Myocyte (in vitro differentiated cells): ENCODE measurements at places on chromosomes 3 and 15.
A peak's percentile ranks its signal among the peaks of the same experiment; 100 is the strongest.

GRCh38 chr3:120498556-120499346 lies 48.0 kb upstream of the FSTL1 start:
- DNase-seq, result peak; percentile 64

DNA sequence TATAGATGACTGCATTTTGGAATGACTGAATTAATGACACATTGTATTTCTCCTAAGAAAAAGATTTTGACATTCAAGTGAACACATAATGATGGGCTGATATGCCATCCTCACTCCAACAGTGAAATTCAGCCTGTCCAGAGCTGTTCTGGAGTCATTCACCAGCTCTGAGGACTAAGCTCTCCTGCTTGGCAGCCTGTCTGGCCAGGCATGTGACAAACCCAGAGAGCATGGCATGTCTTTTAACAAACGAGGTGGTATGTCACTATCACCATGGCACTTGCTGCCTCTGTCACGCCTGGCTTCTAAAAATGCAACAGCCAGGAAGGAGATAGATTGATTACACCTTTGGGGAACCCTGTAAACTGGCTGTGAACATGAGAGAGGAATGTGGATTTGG lies 1.4 kb downstream of the ACTC1 start:
- DNase-seq, result peak; percentile 61

- peak; percentile 50 for DNase-seq
These were observed 31.7 kb downstream of the PLSCR4 start for GRCh38 chr3:146218880-146219866.

- DNase-seq, result peak; percentile 62
These were observed 73.0 kb downstream of the OXNAD1 start for GRCh38 chr3:16337856-16338540.

DNA sequence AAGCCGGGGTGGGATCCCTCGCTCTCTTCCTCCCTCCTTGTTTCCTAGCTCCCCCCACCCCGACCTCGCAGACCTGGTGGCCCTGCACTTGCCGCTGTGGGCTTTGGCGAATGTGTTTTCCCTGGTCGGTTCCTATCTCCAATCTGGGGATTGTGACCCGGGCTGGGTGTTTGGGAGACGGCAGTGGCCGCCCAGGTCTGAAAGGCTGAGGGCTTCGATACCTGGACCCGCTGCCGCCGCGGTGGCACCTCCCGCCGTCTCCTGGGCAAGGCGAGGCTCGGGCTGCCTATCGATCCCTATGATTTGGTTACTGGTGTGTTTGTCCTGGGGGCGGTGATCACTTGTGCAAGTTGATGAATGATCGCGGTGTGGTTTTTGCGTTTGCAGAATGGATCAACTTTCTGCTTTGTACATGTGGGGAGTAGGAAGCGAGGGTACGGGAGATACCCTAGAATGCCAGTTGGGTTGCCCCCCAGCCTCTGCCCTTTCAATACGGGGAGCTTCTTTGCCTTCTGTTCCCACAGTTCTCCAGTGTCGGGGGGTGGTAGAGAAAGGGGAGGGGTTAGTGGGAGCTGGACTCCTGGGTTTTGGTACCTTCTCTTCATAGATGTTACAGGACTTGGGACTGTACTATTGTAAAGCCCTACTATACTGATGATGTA lies 3.0 kb downstream of the BBX start:
- DNase-seq, result peak; percentile 2

GRCh38 chr3:182732232-182733015 lies 60.9 kb upstream of the ATP11B start:
- DNase-seq, result no peak

DNA sequence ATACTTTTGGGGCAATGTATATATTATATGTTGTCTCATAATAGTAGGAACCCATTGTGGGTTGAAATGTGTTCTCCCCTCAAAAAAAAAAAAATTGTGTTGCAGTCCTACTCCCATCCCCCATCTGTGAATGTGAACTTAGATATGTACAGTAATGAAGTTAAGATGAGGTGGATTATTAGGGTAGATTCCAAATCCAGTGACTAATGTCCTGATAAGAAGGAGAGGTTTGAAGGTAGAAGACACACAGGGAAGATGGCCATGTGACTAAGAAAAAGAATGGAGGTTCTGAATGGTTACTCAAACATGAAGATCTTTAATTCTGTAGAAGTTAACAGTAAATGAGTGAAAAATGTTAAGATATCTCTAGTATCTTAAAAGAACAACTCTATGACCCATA lies 3.0 kb upstream of the ATOSA start:
- no peak for DNase-seq

DNA sequence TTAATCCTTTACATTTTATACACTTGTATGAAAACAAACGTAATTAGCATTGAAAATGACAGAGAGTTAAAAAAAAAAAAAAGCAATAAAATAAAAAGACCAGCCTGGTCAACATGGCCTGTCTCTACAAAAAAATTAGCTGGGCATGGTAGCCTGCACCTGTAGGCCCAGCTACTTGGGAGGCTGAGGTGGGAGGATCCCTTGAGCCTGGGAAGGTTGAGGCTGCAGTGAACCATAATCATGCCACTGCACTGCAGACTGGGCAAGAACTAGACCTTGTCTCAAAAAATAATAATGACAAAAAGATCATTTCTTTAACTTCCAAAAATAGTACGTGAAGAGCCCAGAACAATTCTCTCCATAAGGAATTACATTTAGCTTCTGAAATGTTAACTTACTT lies 1.9 kb downstream of the SSR3 start:
- DNase-seq, result no peak

DNA sequence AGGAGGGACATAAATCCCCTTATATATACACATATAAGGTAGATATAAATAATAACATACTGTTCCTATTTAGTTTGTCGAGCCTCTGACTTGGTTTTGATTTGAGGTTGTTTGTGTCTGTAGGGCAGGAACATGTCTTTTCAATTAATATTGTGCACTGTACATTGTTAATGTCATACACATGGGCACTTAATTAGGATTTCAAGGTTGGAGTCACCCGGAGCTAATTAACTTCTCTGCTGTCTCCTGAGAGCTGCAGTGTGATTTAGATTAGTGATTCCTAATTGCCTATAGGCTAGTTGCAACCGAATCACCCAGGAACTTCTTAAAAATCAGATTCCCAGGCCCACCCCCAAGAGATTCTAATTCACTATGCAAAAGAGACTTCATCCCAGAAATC lies 50.4 kb upstream of the FILIP1L start:
- no peak for DNase-seq

GRCh38 chr15:59155431-59155830 lies 50.5 kb downstream of the CCNB2 start:
- DNase-seq, result no peak

GRCh38 chr3:43773273-43774094 lies 82.7 kb downstream of the ABHD5 start:
- DNase-seq, result peak; percentile 27

- DNase-seq, result peak; percentile 98
These were observed 27.3 kb upstream of the RAD18 start for GRCh38 chr3:8990266-8991215.

GRCh38 chr3:52437326-52438103 lies 7.4 kb downstream of the SEMA3G start:
- DNase-seq, result no peak

DNA sequence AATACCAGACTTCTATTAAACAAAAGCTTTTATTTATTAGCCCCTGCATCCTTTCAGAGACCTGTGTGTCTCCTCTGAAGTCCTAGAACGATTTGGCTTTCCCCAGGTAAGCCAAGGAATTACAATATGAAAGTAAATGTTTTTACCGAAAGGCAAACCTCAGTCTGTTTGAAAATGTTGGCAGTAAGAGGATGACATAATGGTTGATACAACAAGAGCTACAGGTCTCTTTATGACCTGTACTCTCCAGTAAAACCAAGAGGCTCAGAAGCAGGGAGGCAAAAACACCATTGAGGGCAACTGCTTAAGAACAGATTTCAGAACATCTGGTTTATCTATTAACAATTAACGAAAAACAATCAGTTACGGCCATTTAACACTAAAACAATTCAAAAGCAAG lies 107.8 kb downstream of the ADAM10 start:
- DNase-seq, result no peak

DNA sequence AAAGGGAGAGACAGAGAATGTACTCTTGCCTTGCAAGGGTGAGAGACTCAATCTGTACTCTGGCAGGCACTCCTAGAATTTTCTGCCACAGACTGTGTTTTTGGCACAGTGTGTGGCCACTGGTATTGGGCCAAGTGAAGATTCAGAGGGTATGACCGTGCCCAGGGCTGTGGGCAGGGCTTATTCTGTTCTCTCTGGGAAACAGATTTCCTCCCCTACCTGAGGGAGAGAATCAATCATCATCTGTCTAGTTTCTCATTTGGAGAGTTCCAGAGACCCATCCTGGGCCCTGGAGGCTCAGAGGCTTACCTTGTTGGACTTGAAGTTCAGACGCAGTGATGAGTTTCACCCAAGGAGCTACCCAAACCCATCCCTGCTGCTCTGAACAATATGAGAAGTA lies 28.2 kb downstream of the CSTA start:
- DNase-seq, result peak; percentile 57

DNA sequence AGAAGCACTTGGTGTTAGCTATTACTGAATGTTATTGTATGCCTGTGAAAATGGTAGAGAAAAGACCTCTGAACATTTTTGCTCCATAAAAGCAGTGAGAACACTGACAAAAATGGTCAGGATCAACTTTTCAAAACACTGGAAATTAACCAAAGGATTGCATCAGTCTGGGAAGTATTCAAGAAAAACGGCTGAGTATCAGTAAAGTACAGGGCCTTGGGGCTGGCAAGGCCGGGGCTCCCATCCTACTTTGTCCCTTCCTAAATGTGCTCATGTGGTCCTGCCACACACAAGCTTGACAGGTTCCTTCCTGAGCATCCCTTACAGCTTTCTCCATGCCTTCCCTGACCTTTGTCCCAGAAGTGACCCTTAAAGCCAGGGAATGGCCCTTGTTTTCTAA lies 84.0 kb downstream of the CFAP20DC start:
- peak; percentile 28 for DNase-seq

GRCh38 chr3:132756108-132756650 lies 34.0 kb upstream of the NPHP3 start:
- DNase-seq, result peak; percentile 57

DNA sequence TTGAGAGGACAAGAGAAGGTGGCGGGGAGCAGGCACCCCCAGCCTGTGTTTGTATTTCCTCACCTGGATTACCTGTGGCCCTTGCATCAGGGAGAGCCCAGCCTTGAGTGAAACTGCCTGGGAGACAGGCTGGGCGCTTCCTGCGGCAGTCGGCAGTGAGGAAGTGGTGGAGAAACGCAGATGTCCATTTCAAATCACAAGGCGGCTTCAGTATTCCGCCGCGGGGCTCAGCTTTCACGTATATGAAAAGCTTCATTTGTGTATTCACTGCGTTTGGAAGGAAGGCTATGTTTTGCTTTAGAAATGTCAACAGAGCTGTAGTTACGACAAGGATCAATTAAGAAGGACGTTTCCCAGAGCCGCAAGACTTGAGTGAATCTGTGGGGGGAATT lies 167.4 kb upstream of the CTDSPL start:
- DNase-seq, result no peak

DNA sequence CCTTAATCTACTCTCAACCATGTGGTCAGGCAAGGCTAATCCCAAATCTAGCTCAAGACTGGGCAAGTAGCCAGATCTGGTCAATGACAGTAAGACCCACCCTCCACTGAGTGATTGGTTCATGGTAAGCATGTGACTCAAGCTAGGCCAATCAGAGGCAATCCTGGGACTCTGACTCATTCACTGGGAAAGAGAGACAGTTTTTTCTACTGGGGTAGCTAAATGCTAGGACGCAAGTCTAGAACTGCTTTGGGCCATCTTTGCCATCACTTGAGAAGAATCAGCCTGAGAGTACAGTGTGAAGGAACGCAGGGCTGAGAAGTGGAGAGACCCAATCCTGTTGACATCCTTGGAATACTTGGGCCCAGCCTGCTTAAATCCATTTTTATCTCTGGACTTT lies 9.4 kb upstream of the RAD18 start:
- peak; percentile 43 for DNase-seq

- DNase-seq, result no peak
These were observed 91.5 kb downstream of the RPL22L1 start for GRCh38 chr3:170778240-170779217.

- DNase-seq, result no peak
These were observed 73.9 kb upstream of the CHRNB4 start for GRCh38 chr15:78714890-78715289.

- DNase-seq, result no peak
These were observed 57.5 kb downstream of the RFTN1 start for GRCh38 chr3:16455966-16456365.

DNA sequence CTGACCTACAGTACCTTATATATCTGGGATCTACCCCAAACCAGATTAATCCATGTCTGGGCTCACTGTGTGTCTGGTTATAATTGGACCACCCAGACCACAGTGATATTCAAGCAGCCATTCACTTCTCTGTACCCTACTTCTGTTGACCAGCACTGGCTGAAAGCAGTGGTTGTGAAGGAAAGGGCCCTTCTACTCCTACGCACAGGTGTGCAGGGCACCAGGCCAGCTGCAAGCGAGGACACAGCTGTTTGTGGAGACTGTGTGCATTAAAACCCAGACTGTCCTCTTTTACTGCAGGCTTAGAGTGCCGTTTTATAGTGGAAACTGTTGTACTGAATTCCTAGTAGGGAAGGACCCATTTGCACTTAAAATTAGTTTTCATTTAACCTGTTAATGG lies 29.5 kb downstream of the CTDSPL start:
- DNase-seq, result no peak

DNA sequence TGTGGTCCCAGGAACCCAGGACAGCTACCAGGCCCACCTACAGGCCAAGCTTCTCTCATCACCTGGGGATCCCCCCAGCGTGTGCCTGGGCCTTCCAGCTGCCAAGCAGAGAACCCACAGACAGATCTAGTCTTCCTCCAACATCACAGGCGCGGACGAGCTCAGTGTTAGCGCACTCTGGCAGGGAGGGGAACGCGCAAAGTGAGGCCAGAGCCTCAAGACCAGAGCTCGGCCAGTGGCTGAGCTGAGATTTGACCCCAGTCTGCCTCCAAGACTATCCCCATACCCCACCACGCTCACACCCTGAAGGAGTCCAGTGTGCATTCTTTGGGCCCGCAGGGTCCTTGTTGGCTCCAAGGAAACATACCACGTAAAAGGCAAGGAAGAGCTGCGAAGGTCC lies 5.1 kb downstream of the MFGE8 start:
- DNase-seq, result no peak

- no peak for DNase-seq
These were observed 51.8 kb upstream of the GALNT15 start for GRCh38 chr3:16122661-16123060.

DNA sequence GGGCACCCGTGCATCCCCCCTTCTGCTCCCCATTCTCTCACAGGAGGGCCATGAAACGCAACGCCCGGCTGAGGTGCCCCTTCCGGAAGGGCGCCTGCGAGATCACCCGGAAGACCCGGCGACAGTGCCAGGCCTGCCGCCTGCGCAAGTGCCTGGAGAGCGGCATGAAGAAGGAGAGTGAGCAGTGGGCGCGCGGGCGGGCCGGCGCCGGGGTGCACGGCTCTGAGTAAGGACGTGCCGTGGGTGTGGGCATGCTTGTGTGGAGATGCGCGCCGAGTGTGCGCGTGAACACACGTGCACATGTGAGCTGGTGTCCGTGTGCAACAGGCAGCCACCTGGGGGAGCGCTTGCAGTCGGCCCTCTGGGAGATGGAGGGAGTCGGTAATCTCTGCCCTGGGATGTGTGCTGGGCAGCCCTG lies 28.1 kb downstream of the NR1I2 start:
- DNase-seq, result no peak

- DNase-seq, result no peak
These were observed 14.9 kb downstream of the CCDC32 start for GRCh38 chr15:40549894-40550293.
